ENCODE measurements at places on chromosomes 3 and 15. TPM values are rescaled to one million over a fixed set of nuclear protein-coding genes. Genes with fewer than 3 reads are reported as not detected.

Gene EFCC1
- polyA plus RNA-seq = 1.3 TPM

Gene LARP6
- 6.6 TPM for polyA plus RNA-seq

Gene IFT57
- polyA plus RNA-seq = 38.6 TPM

Gene TMEM212
- not detected for polyA plus RNA-seq

Gene SPATA12
- polyA plus RNA-seq = not detected

Gene NKTR
- 20.2 TPM for polyA plus RNA-seq

Gene PTPRG
- polyA plus RNA-seq = 5.6 TPM

Gene CCDC13
- polyA plus RNA-seq = 0.85 TPM

Gene RNF168
- 9.6 TPM for polyA plus RNA-seq

Gene C2CD4A
- polyA plus RNA-seq = 0.46 TPM

Gene GNAT1
- not detected for polyA plus RNA-seq

Gene TRPM1
- polyA plus RNA-seq = 1.5 TPM

Gene GOLGA8M
- polyA plus RNA-seq = 2.8 TPM

Gene SENP2
- 26.4 TPM for polyA plus RNA-seq

Gene RAB6B
- polyA plus RNA-seq = 8.1 TPM

Gene NT5DC2
- 42.7 TPM for polyA plus RNA-seq

Gene ASB14
- not detected for polyA plus RNA-seq

Gene ZBED2
- not detected for polyA plus RNA-seq

Gene SLC22A13
- polyA plus RNA-seq = 0.03 TPM

All from adipose tissue (tissue), 3 donors.